ENCODE measurements at places on chromosomes 13 and 19.

GRCh38 chr13:22770891-22771290 is 409.9 kb upstream of the SGCG start:
- no peak for DNase-seq

GRCh38 chr13:45047394-45048310 is 58.3 kb downstream of the GPALPP1 start:
- peak; percentile 50 for DNase-seq

DNA sequence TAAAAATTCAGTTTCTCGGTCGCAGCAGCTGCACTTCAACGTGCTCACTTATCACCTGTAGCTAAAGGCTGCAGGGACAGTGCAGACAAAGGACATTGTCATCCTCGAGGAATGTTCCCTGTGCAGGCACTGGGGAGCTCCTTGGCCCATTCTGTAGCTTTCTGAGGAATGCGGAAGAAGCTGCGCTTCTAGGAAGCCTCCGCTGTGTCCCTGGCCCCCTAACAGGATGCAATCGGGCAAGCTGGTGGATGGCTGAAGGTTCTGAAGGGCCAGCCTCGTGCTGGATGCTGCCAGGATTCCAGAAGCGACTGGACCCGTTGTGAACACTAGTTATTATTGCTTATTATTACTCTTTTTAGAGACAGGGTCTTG is 8.1 kb downstream of the ANO8 start:
- no peak for DNase-seq

DNA sequence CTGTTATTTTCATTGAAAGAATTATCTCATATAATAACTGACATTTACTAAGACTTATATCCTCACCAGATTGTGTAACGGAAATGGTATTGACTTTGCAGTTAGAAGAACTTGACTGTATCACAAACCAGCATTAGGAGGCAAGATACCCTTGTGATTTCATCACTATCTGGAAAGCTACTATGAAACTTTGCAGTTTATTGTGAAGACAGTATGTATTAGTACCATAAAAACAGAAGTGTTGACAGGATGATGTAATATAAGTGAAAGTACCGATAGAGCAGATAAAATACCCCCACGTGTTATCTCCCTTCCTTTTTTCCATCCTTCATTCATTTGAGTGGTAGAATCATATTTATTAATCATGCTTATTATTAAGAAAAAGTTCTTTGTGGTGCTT is 365.7 kb upstream of the KLHL1 start:
- no peak for DNase-seq

GRCh38 chr19:50205681-50206138 is 2.3 kb downstream of the MYH14 start:
- DNase-seq, result peak; percentile 84

DNA sequence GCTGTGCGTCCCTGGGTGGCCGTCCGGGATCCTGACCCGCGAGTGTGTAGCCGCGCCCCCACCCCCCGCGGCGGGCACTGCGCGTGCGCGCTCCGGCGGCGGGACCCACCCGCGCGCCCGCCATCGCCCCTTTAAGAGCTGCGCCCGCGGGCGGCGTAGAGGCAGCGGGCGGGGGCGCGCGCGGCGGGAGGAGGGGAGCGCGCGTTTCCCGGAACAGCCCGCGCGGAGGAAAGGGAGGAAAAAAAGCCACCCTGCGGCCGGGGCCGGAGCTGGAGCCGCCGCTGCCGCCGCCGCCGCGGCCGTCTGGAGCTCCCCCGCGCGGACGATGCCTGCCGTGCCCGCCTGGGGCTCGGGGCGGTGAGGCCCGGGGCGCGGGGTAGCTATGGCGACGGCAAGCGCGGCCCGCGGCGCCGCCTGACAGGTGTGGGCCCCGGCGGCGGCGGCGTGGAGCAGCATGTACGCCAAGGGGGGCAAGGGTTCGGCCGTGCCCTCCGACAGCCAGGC is at the start of gene SSBP4:
Gene SSBP4 (plus strand): TSS at position 204 of the 504 bp plus-strand sequence. CDS start 251 bp downstream, at position 455.
- peak; percentile 81 for DNase-seq
